ENCODE measurements at places on chromosomes 6 and 20. TPM values are rescaled to one million over a fixed set of nuclear protein-coding genes. Genes with fewer than 3 reads are reported as not detected.

Gene NHLRC1
- 3.8 TPM for total RNA-seq

Gene HUS1B
- 0.92 TPM for total RNA-seq

Gene BMP7
- 7.5 TPM for total RNA-seq

Gene HRH3
- 0.22 TPM for total RNA-seq

Gene PDE10A
- total RNA-seq: 2.7 TPM

Gene TMEM74B
- not detected for total RNA-seq

Gene HLA-DMB
- 0.46 TPM for total RNA-seq

Gene RBPJL
- not detected for total RNA-seq
